NCI-H2081 treated with DMSO at 0.1 percent for 48 hours (cell line): ENCODE measurements at places on chromosomes 16 and 17.

- DNase-seq, result no peak
Observed at GRCh38 chr17:78358538-78359320, 1.1 kb downstream of the SOCS3 start.

- DNase-seq, result no peak
Observed at GRCh38 chr16:86252596-86252995, 257.7 kb upstream of the FOXF1 start.

- DNase-seq, result no peak
Observed at GRCh38 chr16:87561200-87562105, 40.9 kb upstream of the JPH3 start.

DNA sequence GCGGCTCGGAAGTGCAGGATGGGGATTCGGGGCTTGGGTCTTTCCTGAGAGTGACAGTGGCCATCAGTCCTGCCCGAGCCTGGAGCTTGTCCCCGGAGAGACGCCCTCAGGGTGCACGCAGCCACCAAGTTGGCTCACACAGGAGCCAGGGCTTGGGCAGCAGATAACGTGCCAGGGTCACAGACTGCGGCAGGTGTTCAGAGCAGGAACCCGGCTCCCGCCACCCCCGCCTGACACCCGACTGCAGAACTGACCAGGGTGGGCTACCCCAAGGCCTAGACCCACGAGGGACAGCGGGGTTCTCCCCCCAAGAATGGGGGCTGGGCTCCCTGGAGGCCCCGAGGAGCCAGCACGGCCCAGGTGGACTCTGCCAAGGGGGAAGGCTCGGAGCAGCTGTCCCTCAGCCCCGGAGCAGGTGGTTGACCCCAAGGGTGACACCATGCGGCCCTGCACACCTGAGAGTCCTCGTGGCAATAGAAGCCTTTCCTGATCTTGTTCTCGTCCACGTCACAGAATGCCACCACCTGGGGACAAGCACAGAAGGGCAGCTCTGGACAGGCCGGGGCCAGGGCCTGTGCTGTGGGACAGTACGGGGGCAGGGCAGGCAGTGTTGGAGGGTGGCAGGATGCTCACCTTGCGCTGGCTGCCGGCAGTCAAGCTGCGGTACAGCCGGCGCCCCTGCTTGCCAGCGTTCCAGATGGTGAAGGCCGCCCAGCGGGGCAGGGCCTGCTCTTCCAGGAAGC is 117.1 kb upstream of the ZNF750 start:
- DNase-seq, result no peak

GRCh38 chr17:40535924-40536294 is 29.4 kb downstream of the CCR7 start:
- no peak for DNase-seq

GRCh38 chr16:14302031-14302398 is 230.9 kb downstream of the MRTFB start:
- DNase-seq, result no peak

- DNase-seq, result no peak
Observed at GRCh38 chr16:66150698-66151482, 215.6 kb upstream of the CDH5 start.

DNA sequence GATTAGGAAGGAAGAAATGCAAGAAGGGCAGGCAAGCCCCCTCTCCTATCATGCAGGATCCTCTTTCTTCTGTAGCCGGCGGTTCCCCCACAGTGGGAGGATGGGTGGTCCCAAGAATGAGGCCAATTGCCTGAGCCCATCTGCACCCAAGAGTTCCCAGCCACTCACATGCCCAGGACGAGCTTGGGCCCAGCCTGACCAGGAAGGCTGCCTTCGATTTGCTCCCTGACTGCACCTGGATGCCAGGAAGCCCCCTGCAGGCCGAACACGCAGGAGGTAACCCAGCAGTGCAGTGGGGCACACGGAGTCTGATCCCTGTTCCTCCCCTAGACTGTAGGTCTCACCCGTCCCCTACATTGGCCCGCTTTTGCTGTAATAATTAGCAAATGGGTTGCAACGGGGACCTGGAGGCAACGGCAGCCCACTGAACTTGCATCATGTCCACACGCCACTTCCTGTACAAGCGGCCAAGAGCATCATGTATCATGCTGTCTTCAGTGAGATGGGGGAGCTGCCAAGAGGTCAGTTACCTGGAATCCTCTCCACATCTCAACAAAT is 67.5 kb downstream of the AMFR start:
- DNase-seq, result no peak

DNA sequence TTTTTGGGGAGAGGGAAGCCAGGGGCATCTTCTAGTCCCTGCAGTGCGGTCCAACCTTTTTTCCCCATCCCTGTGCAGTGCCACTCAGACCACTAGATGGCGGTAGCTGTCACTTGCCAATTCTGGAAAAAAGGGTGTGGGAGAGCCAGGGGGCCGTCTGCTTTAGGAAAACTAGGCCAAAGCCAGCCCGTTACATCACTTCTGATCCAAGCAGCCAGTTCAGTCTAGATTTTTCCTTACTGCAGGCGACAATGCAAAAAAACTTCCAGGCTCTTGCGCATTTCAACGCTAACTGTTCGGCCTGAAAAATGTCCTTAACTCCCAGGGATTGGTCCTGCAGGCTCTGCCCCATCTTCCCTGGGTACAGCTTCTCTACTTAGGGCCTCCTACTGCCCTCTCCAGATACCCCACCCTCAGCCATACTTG is 69.2 kb upstream of the CES5A start:
- no peak for DNase-seq

DNA sequence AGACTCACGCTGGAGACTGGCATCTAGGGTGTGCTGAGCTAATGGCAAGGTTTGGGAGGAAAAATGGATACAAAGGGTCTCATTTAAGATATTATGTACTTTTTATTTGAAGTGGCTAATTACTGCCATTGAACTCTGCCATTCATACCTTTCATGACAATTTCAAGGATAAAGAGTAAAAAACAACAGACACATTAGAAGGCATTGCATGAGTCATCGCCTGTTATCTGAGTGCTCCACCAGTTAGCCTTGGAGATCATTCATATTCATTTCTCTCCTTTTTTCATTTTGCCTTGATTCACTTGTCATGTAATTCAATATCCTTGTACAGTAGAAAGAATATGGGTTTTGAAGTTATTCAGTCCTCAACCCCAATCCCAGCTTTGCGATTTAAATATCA is 109.5 kb downstream of the CDH8 start:
- peak; percentile 43 for DNase-seq

DNA sequence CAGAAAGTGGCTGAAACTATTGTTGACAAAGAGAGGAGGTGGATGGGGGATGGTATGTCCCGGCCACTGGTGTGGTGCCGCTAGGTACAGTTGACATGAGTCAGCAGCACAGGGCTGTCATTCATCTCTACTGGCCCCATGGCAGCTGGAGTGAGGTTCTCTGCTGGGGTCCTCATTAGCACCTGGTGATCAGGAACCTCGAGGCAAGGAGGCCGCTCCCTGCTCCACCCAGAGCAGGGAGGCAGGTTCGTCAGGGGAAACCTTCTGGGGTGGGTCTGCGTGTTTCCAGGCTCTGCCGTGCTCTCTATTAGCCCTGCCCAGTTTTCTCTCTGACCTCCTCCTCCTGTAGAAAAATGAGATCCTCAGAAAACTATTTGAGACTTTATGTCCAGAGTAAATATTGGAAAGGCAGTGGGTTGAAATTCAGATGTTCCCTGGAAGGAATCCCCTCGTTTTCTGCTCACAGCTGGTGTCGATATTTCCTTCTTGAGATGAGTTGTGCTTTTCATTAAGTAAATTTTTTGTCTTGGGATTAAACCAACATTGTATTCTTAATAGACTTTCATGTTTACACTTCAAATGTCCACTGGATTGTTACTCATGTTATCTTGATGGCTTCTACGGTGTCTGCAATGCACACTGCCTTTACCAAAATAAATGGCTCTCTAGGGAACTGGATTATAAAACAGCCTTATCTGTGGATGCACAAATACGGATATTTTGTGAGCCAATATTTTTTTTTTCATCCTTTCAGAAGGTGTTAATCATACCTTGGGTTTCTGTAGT is 7.1 kb downstream of the NTN1 start:
- DNase-seq, result no peak

- no peak for DNase-seq
Observed at GRCh38 chr17:80339118-80339517, 75.8 kb upstream of the ENDOV start.

- DNase-seq, result no peak
Observed at GRCh38 chr16:63712725-63713124, 1409.1 kb downstream of the CDH11 start.

- DNase-seq, result no peak
Observed at GRCh38 chr17:66488864-66489263, 186.5 kb downstream of the PRKCA start.

- DNase-seq, result no peak
Observed at GRCh38 chr17:29560316-29560715, 6.5 kb downstream of the ABHD15 start.

- no peak for DNase-seq
Observed at GRCh38 chr17:80779961-80780380, 211.7 kb upstream of the CHMP6 start.

DNA sequence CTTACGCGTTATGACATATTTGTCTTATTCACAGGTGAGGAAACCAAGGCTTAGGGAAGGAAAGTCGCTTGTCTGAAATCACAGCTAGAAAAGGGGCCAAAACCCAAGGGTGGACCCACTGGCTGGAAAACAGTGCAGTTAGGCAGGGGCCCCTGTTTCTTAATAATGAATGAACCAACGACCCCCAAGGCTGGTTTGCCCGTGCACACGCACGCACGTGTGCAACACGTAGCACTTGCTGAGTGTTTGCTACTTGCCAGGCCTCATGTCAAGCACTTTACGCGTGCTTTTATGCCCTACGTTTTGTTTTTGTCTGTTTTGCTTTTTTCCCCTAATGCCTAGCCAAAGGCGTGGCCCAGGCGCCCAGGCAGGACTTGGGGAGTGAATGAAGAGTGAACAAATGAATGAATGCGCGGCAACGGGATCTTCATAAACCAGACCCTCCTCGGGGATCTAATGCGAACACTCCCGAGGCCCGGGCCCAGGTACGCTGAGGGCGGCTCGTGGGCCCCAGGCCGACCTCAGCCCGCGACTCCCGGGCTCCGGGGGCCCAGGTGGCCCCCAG is 571 bp upstream of the USP10 start:
- DNase-seq, result no peak

DNA sequence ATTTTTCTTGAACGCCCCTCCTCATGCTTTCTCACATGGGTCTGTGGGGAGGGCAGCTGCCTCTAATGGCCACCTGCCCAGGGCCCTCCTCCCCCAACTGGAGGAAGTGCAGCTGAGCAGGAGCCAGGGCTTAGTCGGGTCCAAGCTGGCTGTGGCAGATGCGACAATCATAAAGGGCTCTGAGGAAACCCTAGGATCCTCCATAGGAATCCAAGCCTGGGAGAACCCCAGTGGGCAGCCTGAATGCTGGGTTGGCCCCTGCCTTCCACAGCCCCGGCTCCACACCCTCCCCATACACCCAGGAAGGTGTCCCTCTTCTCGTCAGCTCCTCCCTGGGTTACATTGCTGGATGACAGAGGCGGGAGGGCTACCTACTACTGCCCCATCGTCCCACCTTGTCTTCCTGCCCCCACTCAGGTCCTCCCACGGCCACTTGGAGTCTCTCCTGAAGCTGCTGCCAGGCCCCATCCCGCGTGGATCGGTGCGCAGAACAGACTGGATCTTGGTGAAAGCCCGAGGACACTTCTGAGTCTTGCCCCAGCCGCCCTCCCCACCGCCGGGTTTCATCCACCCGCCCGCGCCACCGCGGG is 15.6 kb upstream of the CBFB start:
- no peak for DNase-seq

GRCh38 chr16:83652943-83653342 is 154.8 kb upstream of the HSBP1 start:
- no peak for DNase-seq

GRCh38 chr16:68629351-68629910 is 15.7 kb upstream of the CDH3 start:
- DNase-seq, result no peak

GRCh38 chr17:9071811-9072498 is 50.6 kb downstream of the NTN1 start:
- no peak for DNase-seq

DNA sequence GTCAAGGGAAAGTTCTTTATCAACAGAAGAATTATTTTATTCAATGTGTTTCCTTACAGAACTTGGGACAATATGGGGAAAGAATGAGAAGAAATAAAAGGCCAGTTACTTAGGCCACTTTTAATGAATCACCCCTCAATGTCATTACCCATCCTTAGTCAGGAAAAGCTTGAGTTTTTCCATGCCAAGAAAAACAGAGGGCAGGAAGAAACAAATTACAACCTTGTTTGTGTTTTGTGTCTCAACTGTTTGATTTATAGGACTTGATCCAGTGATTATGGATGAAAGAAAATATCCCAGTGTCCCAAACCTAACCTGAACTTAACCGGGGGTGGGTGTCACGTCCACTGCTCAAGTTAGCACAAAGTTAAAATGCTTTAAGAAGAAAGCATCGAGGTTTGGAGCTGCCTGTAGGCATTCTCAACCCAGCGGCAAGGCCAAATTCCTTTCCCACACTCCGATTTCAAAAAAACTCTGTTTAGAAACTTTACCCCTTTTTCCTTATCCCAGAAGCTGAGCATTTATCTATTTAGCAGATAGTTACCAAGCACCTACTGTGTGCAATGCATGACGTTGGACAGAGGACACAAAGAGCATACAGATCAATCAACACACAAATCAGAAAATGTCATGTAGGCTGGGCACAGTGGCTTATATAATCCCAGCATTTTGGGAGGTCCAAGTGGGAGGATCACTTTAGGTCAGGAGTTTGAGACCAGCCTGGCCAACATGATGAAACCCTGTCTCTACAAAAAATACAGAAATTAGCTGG is 14.0 kb upstream of the CYB5B start:
- DNase-seq, result no peak

DNA sequence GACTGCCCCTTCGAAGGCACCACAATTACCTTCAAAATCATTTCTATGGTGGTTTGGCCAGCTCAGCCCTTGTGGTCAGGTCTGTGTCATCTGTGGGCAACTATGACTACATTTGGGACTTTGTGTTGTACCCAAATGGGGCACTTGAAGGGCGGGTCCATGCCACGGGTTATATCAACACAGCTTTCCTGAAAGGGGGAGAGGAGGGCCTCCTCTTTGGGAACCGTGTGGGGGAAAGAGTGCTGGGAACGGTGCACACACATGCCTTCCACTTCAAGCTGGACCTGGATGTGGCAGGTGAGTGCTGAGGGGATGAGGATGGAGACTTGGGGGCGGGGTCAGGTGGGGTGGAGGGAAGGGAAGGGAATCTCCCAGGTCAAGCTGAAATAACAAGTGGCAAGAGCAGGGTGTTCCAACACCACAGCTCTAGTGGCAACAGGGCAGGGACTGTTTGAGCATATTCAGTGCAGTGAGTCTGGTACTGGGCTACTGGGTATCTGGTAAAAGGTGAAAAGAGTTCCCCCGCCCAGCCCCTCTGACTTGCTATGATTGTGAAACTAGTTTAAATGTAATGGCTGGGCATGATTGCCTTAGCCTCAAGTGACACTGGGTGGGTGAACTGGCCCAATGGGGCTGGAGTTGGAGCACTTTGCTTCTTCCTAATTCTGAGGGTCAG is 1.7 kb downstream of the AOC2 start:
- DNase-seq, result no peak

GRCh38 chr17:79907217-79907715 is 68.0 kb upstream of the CBX4 start:
- DNase-seq, result no peak

- no peak for DNase-seq
Observed at GRCh38 chr16:56614549-56614991, 6.2 kb downstream of the MT2A start.
